ENCODE measurements at places on chromosomes 4 and X. TPM values are rescaled to one million over a fixed set of nuclear protein-coding genes. Genes with fewer than 3 reads are reported as not detected.

SERTM2 gene
- under 0.01 TPM for total RNA-seq

UGT2B15 gene
- total RNA-seq, result not detected

SHOX gene
- total RNA-seq, result not detected

USP17L18 gene
- not detected for total RNA-seq

GYPA gene
- not detected for total RNA-seq

PABPC1L2A gene
- total RNA-seq, result not detected

ITIH6 gene
- not detected for total RNA-seq

SAGE1 gene
- not detected for total RNA-seq

FAM9B gene
- total RNA-seq, result not detected

PRSS48 gene
- total RNA-seq, result not detected

ASB12 gene
- total RNA-seq, result not detected

TMEM47 gene
- 128 TPM for total RNA-seq

DIPK2B gene
- not detected for total RNA-seq

SNCA gene
- 6.8 TPM for total RNA-seq

TMSB15B gene
- 1.5 TPM for total RNA-seq

STATH gene
- total RNA-seq, result not detected

SLC25A6 gene
- 158 TPM for total RNA-seq

TBC1D8B gene
- total RNA-seq, result 5.4 TPM

TCEAL5 gene
- total RNA-seq, result not detected

COQ2 gene
- 13.9 TPM for total RNA-seq

CCKAR gene
- under 0.01 TPM for total RNA-seq

MAOB gene
- total RNA-seq, result 4.6 TPM

ADH4 gene
- not detected for total RNA-seq

ETDA gene
- total RNA-seq, result not detected

FOXP3 gene
- total RNA-seq, result under 0.01 TPM

GLRB gene
- 25.9 TPM for total RNA-seq

SPIN2A gene
- total RNA-seq, result 0.50 TPM

NDNF gene
- total RNA-seq, result 10.0 TPM

CDKL2 gene
- total RNA-seq, result 2.3 TPM

CFAP47 gene
- not detected for total RNA-seq

PCDH11X gene
- total RNA-seq, result not detected

CHIC1 gene
- 7.2 TPM for total RNA-seq

LRP2BP gene
- 0.51 TPM for total RNA-seq

PLP1 gene
- not detected for total RNA-seq

NWD2 gene
- not detected for total RNA-seq

PLS3 gene
- total RNA-seq, result 223 TPM

TMPRSS11B gene
- total RNA-seq, result not detected

GLRA2 gene
- total RNA-seq, result not detected

FAM184B gene
- total RNA-seq, result under 0.01 TPM

STEEP1 gene
- 38.0 TPM for total RNA-seq

GPRASP1 gene
- 5.8 TPM for total RNA-seq
